ENCODE measurements at places on chromosomes 1 and 21. TPM values are rescaled to one million over a fixed set of nuclear protein-coding genes. Genes with fewer than 3 reads are reported as not detected.

DNA sequence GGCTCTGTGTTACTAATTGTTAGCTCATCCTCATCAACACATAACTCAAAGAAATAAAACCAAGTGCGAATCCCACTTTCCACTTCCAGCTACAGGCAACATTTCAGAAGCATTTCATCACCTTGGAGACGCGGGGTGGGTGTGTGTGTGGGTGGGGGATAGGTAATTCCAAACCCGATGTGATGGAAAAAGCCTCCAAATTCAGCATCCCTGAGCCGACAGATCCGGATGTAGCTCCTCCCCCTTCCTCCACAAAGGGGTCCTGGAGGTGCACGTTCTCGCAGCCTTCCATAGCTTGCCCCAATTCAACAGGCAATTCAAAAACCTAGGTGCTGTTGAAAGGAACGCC is 486 bp downstream of the HSPA13 start:
- no peaks in the 10 kb centered on the region for H3K27me3 ChIP-seq
- H3K36me3 ChIP-seq: peaks cover 25% of the 10 kb centered on the region
- H3K4me3 ChIP-seq: peak overlapping the region; percentile 100
- H3K27ac ChIP-seq: peak overlapping the region; percentile 98
- H3K4me1 ChIP-seq: peaks cover 35% of the 10 kb centered on the region

DNA sequence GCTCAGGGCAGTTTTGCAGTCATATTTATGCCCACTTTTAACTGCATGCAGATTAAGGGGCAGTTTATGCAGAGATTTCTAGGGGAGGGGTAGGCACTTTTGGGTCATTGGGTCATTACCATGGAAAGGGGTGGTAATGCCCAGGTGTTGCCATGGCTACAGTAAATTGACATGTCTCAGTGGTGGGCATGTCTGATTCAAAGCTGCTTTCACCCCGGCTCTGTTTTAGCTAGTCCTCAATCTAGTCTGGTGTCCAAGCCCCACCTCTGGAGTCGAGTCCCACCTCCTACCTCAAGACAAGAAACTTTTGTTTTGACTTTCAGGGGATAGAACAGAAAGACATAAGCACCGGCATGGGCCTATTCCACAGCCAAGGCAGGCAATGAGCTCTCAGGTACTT is 8.9 kb upstream of the NEK2 start:
- H3K36me3 ChIP-seq: no peaks in the 10 kb centered on the region
- no peak overlapping the region for H3K4me3 ChIP-seq
- peaks cover 32% of the 10 kb centered on the region for H3K4me1 ChIP-seq

- no peaks in the 10 kb centered on the region for H3K36me3 ChIP-seq
- no peak overlapping the region for H3K4me3 ChIP-seq
- no peak overlapping the region for H3K27ac ChIP-seq
- H3K27me3 ChIP-seq: peaks cover 3% of the 10 kb centered on the region
- DNase-seq: no peak
Observed at GRCh38 chr1:82534996-82535395, 734.3 kb downstream of the ADGRL2 start.

Gene ATP6V1G3
- not detected for polyA plus RNA-seq

DNA sequence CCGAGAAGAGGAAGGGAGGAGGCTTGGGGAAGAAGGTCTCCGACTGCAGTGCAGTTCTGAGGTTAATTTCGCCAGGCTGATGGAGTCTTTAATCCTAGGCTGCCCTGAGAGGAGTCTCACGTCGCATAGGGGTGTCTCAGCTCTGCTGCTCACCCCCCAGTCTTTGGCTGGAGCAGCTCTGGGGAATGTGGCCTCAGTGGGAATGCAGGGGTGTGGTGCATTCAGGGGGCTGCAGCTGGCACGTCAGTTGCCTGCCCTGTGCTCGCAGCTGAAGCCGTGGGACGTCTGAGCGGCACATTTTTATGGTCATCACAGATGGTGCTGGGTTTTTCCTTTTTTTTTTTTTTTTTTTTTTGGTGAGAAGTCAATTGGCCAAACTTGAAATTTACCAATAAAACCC is 38.2 kb downstream of the ACTN2 start:
- H3K4me1 ChIP-seq: no peaks in the 10 kb centered on the region
- DNase-seq: no peak
- H3K27me3 ChIP-seq: no peaks in the 10 kb centered on the region
- no peak overlapping the region for H3K27ac ChIP-seq
- H3K36me3 ChIP-seq: no peaks in the 10 kb centered on the region

Gene LRRN2
- polyA plus RNA-seq: not detected

- H3K4me1 ChIP-seq: no peaks in the 10 kb centered on the region
- no peak for DNase-seq
- no peaks in the 10 kb centered on the region for H3K36me3 ChIP-seq
- H3K27me3 ChIP-seq: peaks cover 40% of the 10 kb centered on the region
- no peak overlapping the region for H3K4me3 ChIP-seq
- H3K27ac ChIP-seq: no peak overlapping the region
Observed at GRCh38 chr1:203103829-203104495, 18.1 kb upstream of the MYOG start.

Gene KRTAP23-1
- polyA plus RNA-seq: not detected

GRCh38 chr1:25247829-25248754 is 838 bp upstream of the RSRP1 start:
- H3K27me3 ChIP-seq: no peaks in the 10 kb centered on the region
- H3K36me3 ChIP-seq: peaks cover 20% of the 10 kb centered on the region
- H3K4me1 ChIP-seq: peaks cover 48% of the 10 kb centered on the region
- no peak for DNase-seq
- peak overlapping the region; percentile 90 for H3K27ac ChIP-seq

Gene TRIM63
- not detected for polyA plus RNA-seq

DNA sequence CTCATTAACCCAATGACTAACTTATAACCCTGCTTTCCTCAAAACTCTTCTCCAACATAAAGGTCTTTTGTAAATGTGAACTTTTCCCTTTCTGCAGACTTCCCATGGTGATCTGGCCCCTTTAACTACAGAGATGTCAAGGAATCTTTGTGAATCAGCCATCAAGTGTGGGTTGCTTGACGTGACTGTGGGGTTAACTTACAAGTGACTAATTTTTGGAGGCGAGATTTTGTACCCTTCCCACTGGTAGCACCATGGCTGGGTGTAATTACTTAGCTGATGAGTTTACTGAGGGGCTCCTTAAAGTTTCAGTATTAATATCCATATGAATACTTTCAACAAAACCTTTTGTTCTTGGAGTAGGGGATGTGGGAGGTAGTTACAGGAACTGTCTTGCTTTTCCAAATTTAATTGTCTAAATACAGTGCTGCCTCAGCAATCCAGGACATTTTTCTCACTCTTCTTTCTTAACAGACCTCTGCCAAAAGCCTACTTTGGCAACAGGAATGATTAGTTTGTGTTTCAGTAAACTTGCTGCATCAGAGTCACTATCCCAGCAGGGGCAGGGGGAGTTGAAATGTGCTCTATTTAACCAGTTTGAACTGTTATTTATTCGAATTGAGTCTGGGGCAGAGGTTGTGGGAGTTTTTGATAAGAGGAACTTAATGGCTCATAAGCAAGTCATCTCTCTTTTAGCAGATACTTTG is 217.3 kb upstream of the FGGY start:
- peaks cover 12% of the 10 kb centered on the region for H3K4me1 ChIP-seq
- H3K27ac ChIP-seq: no peak overlapping the region
- H3K36me3 ChIP-seq: no peaks in the 10 kb centered on the region
- H3K4me3 ChIP-seq: no peak overlapping the region
- no peak for DNase-seq

Gene GFI1
- polyA plus RNA-seq: 12.4 TPM

Gene WNT3A
- polyA plus RNA-seq: not detected

GRCh38 chr1:53182716-53183094 is 13.9 kb upstream of the CPT2 start:
- H3K4me3 ChIP-seq: no peak overlapping the region
- H3K27me3 ChIP-seq: peaks cover 3% of the 10 kb centered on the region
- DNase-seq: no peak
- H3K4me1 ChIP-seq: no peaks in the 10 kb centered on the region

Gene ADIPOR1
- 73.2 TPM for polyA plus RNA-seq

DNA sequence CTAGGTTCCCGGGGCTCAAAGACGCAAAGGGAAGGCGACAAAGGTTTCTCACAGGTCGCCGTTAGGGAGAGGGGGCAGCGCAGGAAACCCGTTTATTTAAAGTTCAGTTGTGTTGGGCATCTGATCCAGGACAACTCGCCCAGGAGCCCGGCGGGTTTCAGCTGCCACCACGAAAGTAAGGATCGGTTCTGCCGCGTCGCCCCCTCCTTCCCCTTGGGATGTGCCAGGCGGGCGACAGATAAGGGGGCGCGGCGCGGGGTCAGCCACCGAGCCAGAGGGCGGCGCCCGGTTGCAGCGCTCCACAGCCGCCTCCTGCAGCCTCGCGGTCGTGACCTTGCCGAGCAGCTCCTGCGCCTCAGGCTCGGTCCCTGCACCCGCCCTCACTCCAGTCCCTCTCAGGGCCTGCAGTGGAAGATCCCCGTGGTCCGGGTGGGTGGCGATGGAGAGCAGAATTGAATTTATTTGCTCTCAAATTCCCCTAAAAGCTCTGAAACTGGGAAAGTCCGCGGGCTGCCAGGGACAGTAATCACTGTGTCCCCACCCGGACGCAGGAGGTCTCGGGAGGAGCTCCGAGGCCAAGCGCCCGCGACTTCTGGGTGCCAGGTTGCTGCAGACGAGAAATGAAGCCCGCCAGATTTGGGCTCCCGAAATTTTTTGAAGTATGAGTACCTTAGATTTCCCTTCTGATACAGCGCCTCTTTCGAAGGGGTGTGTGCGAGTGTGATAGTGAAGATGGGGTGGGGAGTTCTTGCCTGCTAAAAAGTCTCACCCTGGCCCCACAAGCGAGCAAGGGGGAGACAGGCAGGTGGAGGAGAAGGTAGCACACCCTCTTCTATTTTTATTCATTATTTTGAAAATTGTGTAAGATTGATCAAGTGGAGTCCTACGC is 28.4 kb upstream of the NFIA start:
- H3K4me3 ChIP-seq: peak overlapping the region; percentile 92
- no peaks in the 10 kb centered on the region for H3K36me3 ChIP-seq
- H3K27me3 ChIP-seq: peaks cover 11% of the 10 kb centered on the region

Gene FALEC
- polyA plus RNA-seq: 0.38 TPM

GRCh38 chr21:35962917-35963316 is 97.4 kb downstream of the SETD4 start:
- H3K27me3 ChIP-seq: peaks cover 15% of the 10 kb centered on the region
- no peaks in the 10 kb centered on the region for H3K4me1 ChIP-seq
- H3K4me3 ChIP-seq: no peak overlapping the region
- no peak for DNase-seq
- no peak overlapping the region for H3K27ac ChIP-seq
- no peaks in the 10 kb centered on the region for H3K36me3 ChIP-seq

Gene RPTN
- polyA plus RNA-seq: not detected

DNA sequence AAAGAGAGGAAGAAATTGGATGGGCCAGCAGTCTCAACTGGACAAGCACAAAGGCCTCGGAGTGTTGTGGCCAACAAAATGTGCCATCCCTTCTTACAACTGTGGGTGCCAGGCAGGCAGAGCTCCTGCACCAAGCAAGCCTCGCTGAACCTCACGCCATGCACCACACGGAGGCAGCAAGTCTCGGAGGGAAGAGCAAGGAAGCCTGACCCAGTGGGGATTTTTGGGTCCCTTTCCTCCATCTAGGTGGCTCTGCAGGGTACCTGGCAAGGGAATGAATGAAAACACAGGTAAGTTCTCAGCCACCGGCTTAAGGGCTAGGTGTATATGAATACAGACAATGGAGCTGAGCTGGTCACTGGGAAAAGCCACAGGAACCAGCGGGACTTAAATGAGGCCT is 40.8 kb downstream of the HSD3B1 start:
- H3K27ac ChIP-seq: no peak overlapping the region
- no peaks in the 10 kb centered on the region for H3K4me1 ChIP-seq
- no peak for DNase-seq
- peaks cover 16% of the 10 kb centered on the region for H3K27me3 ChIP-seq
- no peaks in the 10 kb centered on the region for H3K36me3 ChIP-seq

DNA sequence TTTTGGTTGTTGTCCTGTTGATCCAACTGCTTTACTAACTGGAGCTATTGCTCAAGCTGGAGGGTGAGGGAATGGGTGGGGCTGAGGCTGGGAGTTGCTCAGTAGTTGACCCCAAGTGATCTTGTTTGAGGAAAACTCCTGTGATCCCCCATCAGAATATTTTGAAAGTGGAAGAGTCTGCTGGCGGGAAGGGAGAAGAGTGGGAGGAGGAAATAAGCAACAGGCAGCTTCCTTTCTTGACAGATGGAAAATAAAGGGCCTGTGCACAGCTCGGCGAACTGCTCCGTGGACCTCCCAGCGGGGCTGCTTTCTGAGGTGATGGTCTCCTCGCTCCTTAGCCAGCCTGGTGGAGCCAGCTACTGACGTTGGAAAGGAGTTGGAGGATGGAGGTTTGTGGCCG is 199.1 kb upstream of the LMO4 start:
- H3K4me3 ChIP-seq: no peak overlapping the region
- H3K4me1 ChIP-seq: peaks cover 15% of the 10 kb centered on the region
- H3K27me3 ChIP-seq: peaks cover 54% of the 10 kb centered on the region
- DNase-seq: no peak
- H3K27ac ChIP-seq: no peak overlapping the region

Gene EXOSC10
- polyA plus RNA-seq: 45.5 TPM

- no peak overlapping the region for H3K4me3 ChIP-seq
- peaks cover 6% of the 10 kb centered on the region for H3K4me1 ChIP-seq
- no peak for DNase-seq
- H3K27me3 ChIP-seq: peaks cover 45% of the 10 kb centered on the region
- no peaks in the 10 kb centered on the region for H3K36me3 ChIP-seq
- no peak overlapping the region for H3K27ac ChIP-seq
Observed at GRCh38 chr1:5141750-5142149, 487.3 kb downstream of the AJAP1 start.

DNA sequence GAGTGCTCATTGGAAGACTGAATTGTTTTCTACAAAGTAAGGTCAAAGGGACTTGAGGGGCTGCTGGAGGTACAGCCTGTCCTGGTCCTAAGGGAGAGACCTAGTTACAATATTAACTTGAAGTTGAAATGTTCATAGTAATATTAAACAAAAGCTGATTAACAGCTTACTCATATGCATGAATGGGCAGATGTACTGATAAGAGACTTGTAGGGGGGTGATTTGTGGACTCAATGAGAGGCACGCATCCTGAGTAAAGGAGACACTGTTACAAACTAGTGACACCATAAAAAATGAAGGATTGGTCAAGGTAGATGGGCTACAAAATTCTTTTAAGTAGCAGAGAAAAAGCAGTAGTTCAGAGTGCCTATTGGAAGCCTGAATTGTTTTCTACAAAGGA is 2.7 kb downstream of the HSD11B1 start:
- peaks cover 3% of the 10 kb centered on the region for H3K4me1 ChIP-seq
- H3K4me3 ChIP-seq: no peak overlapping the region
- no peak for DNase-seq
- no peaks in the 10 kb centered on the region for H3K27me3 ChIP-seq
- peaks cover 5% of the 10 kb centered on the region for H3K36me3 ChIP-seq
- H3K27ac ChIP-seq: no peak overlapping the region

DNA sequence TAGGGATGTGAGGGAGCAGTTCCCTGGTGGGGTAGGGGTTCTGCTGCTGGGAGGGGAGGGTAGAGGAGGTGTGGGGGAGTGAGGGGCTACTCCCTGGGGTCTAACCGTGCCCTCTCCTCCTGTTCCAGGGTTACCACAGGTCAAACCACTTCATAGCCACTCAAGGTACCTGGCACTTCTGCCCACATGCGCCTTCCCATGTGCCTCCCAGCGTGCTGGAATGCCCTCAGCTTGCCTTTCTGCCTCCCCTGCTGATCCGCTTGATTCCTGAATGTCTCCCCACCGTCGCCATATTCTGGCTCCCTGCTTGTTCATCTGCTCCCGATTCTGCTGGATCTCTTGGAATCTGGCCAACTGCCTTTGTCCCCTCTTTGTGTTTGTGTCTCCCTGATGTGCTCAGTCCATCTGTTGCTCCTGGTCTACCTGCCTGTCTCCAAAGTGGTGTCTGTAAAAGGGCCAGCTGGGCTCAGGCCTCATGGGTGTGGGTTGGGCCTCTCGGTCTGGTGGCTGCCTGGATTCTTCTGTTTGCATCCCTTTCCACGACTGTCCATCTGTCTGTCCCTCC is 74.4 kb downstream of the PTPRU start:
- no peaks in the 10 kb centered on the region for H3K36me3 ChIP-seq
- no peak overlapping the region for H3K27ac ChIP-seq
- H3K4me3 ChIP-seq: no peak overlapping the region
- DNase-seq: no peak
- peaks cover 3% of the 10 kb centered on the region for H3K27me3 ChIP-seq

Measured in naive thymus-derived CD8-positive, alpha-beta T cell (primary cell).